Stimulated activated CD4-positive, alpha-beta T cell treated with anti-CD3 and anti-CD28 coated beads, Interleukin-12 subunit alpha, Interleukin-12 subunit beta, amount 100 ng/mL, for 48 hours (primary cell): ENCODE measurements at places on chromosomes 5 and 9.

GRCh38 chr9:17018540-17019196 is 116.2 kb upstream of the CNTLN start:
- no peak for DNase-seq

GRCh38 chr5:32358611-32359010 is 45.9 kb upstream of the MTMR12 start:
- no peak for DNase-seq

- DNase-seq: no peak
Measured at GRCh38 chr5:147404706-147405105, 105.2 kb downstream of the DPYSL3 start.

DNA sequence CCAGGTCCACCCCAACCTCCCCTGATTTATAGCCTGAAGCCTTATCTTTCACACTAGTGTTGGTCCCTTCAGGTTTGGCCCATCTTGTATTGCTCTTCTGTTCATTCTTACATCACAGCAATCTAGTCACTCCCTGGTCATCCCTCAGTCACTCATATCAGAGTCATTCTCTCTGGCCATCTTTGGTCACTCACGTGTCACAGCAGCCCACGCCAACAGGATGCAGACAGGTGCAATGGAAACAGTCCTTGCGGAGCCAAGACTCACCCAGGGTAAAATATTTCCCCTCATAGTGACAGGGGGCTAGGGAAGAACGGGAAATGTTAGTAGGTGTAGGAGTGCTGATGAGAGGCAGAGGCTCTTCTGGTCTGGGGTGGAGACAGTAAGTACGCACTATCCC is 610 bp downstream of the MSMP start:
- no peak for DNase-seq

DNA sequence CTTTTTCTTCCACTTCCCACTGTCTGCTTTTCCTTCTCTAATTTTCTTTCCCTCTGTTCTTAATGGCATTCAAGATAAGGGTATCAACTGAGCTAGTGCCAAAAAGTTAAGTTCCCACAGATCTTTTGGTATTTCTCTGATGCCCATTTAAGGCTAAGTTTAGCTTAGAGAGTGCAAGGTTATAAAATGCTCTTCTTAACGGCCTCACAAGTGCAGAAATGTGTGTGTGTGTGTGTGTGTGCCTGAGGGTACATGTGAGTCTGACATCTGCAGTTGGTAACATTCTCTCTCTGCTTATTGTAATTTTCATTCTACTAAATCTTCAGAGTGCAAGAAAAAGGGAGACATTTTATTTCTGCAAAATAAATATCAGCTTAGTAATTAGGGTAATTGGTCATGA is 24.2 kb downstream of the FBN2 start:
- DNase-seq: no peak

DNA sequence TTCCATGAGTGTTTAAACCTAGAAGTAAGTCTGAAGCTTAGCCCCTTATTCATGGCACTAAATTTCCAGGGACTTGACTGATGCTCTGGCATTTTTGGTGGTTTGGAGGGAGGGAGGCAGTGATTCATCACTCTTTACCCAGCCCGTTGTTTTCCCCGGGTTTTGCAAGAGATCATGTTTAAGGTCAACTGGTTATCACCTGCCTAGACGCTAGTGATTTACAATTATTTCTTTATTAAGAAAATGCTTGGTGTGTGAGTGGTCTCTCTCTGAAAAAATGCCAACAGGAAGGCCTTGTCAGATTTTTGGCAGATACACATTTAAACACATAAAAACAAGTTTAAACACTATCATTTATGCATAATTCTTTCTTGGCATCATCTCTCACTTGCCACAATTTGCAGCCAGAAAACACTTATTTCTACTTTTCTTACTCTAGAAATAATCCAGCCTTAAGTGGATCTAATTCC is 737.9 kb upstream of the ZNF608 start:
- no peak for DNase-seq

GRCh38 chr5:82327941-82328340 is 49.8 kb upstream of the RPS23 start:
- DNase-seq: no peak

- DNase-seq: no peak
Measured at GRCh38 chr5:35518104-35518503, 99.6 kb upstream of the SPEF2 start.

GRCh38 chr5:73436535-73437100 is 12.0 kb downstream of the FOXD1 start:
- DNase-seq: no peak

DNA sequence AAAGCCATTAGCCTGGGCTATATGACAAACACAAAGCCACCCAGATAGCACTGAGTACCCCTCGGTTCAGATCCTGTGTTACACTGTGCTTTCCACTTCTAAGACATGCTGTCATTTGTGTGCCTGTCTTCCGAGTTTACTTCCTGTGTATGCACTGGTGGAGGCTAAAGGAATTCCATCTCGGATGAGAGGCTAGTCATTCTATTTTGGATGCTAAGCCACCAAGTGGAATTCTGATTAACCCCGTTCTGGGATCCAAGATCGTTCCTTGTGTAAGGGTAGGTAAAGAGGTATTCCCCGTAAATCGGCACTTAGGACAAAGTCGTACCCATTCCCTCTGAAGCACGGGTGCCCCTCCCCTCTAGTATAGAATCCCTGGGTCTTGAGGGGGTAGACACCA is 8.7 kb downstream of the PROP1 start:
- no peak for DNase-seq

- DNase-seq: no peak
Measured at GRCh38 chr5:178940569-178941360, at the start of gene ZNF454. Gene ZNF454 (plus strand): TSS chr5:178941198. CDS start chr5:178942792, 1,594 bp downstream.

GRCh38 chr5:156435101-156435500 is 108.1 kb downstream of the SGCD start:
- no peak for DNase-seq

DNA sequence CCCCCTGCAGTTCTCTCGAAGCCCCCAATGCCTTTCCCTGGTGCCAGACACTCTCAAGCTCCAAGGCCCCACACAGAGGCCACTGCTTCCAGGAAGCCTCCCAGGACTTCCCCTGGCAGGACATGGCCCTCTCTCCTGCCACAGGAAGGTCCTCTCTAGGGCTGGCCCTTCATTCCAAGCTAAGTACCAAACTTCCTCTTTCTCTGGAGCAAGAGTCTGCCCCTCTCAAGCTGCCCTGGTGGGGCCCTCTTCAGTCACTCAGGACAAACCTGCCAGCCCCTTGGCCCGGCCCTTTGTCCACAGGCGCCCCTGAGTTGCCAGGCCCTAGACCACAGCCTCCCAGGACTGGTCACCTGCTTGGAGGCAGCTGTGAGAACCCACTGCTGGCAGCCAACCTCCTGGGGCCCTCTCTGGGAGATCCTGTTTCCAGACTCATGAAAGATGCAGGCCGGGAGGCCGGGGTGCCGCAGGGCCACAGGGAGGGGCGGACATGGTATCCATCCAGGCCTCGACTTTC is 6.6 kb downstream of the NINJ1 start:
- no peak for DNase-seq

DNA sequence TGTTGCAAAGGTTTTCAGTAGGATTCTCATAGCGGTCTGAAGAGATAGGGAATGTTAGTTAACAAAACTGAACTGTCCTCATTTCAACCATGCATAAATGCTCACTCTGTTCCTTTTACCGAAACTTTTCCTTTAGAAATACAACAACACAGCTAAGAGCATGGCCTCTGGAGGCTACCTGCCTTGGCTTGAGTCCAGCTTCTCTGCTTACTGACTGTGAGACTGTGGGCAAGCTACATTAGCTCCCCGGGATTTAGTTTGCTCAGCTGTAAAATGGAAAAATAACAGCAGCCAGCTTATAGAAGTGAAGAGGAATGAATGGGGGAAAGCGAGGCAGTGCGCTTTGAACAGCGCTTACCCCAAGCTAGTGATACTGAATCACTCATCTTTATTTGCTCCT is 507.9 kb upstream of the DAP start:
- DNase-seq: no peak

DNA sequence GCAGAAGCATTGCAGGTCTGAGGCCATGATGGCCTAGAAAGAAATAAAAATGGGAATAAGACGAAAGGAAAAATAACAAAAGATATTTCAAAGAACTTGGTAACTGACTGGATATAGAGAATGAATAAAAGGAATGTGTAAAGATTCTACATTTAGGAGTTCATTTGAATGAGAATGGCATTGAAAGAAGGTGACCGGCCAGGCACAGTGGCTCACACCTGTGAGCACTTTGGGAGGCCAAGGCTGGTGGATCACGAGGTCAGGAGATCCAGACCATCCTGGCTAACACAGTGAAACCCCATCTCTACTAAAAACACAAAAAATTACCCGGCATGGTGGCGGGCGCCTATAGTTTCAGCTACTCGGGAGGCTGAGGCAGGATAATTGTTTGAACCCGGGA is 8.6 kb downstream of the ZBTB26 start:
- DNase-seq: no peak

- DNase-seq: no peak
Measured at GRCh38 chr5:111236995-111237394, 12.8 kb downstream of the CAMK4 start.

DNA sequence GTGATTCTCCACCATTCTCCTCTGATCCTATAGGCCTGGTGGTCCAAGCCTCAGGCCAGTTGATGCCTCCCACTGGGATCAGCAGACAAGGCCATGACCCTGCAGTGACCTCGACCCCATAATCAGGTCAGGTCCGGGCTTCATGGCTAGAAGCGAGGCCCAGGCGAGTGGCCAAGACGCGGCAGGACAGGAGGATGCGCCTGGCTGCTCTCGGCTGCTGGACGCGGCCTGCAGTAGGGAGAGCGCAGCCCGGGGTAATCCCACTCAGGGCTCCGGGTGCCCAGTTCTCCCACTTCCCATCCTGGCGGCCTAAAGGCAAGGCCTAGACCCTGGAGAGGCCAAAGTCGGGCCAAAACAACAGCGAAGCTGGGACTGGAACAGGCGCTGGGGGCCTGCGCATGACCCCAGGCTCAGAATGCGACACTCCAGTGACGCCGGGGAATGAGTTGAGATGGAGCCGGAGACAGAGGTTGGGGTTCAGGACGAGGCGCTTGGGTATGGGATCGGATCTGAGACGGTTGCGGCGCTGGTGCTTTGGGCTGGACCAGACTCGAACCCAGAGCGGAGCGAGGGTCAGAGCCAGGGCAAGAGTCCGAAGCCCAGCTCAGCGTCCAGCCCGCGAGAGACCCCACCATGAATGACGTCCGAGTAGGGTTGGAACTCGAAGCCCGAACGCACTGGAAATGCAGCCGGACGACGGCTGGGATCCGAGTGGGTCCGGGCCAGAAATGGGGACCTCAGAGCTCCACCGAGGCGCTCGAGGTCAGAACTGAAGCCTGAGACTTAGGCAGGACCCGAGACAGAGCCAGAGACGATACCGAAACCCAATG is 3.2 kb downstream of the LHX6 start:
- no peak for DNase-seq

DNA sequence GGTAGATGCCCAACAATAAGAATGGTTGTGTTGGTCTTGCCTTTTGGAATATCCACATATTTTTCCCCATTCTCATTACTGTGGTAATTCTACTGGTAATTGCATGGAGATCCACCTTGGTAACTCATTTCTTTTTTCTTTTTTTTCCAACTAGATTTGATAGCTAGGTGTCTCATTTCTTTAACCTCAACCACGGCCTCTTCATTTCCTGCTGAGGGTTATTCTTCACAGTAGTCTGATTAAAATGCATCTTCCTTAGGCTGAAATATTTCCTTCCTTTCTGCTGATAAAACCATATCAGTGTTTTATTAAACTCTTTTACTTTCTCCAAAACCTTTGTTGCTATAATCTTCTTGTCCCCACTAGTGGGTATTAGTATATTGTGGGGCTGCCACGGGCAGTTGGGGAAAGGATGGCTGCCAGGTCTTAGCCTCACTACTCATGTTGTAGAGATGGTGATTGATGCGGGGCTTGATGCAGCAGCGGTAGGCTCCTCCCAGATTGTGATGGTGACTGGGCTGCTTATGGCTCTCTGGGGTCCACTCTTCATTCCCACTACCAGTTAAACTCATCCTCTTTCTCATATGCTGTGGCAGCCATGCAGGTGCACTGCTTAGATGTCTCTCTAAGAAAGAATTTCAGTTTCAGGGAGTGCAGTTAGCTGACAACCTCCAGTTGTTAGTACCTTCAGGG is 35.9 kb downstream of the KIF2A start:
- no peak for DNase-seq

DNA sequence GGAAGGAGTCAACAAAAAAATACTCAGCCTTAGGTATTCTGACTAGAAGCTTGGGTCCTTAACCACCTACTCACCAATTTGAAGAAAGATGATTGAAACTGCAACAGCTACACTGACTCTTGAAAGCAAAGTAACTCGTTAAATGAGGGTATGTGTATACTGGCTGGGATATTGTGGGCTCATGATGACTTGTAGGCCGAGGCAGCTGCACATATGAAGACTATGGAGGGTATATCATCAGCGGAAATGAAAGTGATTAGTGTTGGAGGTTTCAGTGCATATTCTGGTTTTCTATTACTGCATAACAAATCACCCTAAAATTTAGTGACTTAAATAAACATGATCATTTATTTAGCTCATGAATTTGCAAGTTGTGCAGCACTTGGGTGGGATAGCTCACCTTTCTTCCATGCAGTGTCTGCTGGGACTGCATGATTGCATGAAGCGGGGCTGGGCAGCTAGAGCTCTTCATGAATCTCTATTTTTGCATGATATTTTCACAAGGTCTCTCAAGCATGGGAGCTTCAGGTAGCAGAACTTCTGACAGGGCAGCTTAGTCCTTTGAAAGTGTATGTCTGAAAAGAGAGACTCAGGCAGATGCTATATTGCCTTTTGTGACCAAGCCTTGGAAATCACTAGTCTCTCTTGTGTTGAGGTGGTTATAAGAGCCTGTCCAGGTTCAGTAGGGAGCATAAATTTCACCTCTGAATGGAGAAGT is 96.1 kb upstream of the CDKN2B start:
- no peak for DNase-seq

DNA sequence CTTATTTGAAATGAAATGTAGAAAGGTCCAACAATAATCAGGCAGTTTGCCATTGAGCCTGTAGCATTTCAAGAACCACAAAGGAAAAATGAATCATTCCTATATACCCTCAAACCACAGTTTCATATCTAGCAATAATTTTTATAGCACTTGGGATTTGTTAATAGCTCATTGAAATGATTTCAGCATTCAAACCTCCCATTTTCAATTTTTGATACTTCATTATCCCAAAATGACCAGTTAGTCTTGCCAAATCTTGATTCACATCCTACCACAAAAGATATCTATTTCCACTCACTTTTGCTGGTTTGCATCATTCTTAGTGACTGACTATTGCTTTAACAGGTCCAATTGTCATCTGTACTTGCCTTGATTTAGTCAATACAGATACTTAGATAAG is 790.1 kb downstream of the TLE1 start:
- no peak for DNase-seq

- DNase-seq: no peak
Measured at GRCh38 chr9:136133959-136134484, 15.3 kb upstream of the TMEM250 start.

- no peak for DNase-seq
Measured at GRCh38 chr9:109504689-109505088, 6.6 kb upstream of the PTPN3 start.
